Stimulated activated CD4-positive, alpha-beta T cell treated with anti-CD3 and anti-CD28 coated beads, Interleukin-2, amount 100 ng/mL, for 48 hours (primary cell): ENCODE measurements at places on chromosomes 16 and 17.

DNA sequence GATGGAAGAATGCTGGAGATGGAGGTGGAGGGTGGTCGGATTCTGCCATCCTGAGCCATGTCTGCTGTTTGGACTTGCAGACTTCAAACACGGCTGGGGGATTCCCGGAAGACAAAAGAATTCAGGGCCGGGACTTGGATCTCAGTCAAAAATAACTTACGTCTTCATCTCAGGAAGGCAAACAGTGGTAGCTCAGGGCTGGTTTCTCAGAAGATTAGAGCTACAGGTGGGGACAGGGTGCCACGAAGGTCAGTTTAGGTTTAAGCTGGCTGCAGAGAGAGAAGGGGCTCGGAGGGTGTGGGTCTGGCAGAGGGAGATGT lies 4.3 kb upstream of the RHBDL3 start:
- DNase-seq = no peak

DNA sequence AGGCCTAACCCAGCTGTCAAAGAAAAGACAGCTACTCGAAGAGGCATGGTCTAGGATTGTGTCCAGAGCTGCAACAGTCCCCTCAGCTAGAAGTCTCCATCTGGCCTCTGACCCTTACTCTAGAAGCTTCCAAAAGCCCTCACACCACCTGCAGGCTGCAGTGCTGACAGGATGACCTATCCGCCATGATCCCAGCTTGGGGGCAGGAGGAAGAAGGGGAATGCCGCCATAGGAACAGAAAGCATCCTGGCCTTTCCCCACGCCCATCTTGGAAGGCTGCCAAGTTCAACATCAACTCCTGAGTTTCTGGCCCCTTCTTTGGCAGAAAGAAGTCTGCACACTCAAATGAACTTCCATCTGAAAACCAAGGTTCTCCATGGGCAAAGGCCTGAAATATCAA lies 3.1 kb upstream of the KRT36 start:
- DNase-seq = no peak

DNA sequence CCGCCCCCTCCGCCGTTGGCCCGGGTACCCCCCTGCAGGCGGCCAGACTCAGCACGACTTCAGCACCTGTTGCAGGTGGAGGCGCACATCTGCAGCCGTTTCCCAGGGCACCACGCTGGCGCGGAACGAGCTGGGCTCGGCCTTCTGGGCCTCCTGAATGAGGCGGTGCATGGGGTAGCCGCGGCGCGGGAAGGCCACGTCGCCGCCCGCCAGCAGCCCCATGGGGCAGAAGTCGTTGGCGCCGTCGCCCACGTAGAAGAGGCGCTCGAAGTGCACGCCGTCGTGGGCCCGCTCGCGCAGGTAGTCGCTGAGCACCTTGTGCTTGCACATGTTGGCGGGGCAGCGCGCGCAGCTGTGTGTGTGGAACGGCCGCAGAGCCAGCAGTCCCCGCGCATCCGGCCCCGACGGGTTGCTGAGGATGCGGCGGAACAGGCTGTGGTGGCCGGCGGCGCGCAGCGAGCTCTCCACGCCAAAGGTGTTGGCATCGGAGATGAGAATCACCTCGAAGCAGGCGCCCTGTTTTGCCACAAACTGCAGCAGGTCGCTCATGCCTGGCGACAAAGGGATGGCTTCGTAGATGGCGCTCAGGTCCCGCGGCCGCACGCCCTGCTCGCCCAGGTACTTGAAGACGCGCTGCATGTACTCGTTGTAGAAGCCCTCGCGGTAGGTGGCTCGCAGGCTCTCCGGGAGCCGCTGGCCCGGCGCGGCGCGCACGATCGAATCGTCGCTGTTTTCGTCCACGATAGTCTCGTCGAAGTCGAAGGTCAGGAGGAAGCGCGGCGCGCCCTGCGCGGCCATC lies 6.2 kb downstream of the PHOSPHO1 start:
- DNase-seq = no peak

GRCh38 chr17:57980522-57980921 lies 7.5 kb downstream of the VEZF1 start:
- no peak for DNase-seq

DNA sequence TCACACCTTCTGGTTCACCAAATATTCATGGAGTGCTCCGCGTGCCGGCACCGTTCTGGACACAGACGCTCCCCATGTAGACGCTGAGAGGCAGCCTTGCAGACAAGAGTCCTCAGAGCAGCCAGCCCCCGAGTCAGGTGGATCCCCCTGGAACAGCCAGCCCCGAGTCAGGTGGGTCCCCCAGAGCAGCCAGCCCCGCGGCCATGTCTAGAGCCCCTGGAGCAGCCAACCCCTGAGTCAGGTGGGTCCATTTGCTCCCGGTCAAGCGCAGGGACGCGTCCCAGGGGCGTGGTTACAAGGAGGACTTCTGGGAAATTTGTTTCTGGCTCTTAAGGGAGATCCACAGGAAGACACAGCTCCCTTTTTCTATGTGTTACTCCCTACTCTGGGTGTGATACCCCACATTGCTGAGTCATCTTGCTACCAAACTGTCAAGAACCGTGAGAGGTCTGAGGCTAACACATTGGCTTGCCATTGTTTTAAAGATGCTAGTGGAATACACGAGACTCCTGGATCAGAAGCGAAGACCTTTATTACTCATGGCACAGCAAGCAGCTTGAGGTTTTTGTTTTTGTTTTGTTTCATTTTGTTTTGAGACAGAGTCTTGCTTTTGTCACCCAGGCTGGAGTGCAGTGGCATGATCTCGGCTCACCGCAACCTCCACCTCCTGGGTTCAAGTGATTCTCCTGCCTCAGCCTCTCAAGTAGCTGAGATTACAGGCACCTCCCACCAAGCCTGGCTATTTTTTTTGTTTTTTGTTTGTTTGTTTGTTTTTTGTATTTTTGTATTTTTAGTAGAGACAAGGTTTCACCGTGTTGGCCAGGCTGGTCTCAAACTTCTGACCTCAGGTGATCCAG lies 43.3 kb upstream of the CBFA2T3 start:
- DNase-seq = no peak

GRCh38 chr17:1009229-1010085 lies 12.5 kb downstream of the TIMM22 start:
- DNase-seq = no peak

GRCh38 chr16:1156055-1156982 lies 3.4 kb downstream of the CACNA1H start:
- DNase-seq = no peak

GRCh38 chr17:73984941-73985340 lies 218.5 kb upstream of the RPL38 start:
- DNase-seq = no peak
